SK-N-SH (cell line): ENCODE measurements at places on chromosomes 5 and 9. TPM values are rescaled to one million over a fixed set of nuclear protein-coding genes. Genes with fewer than 3 reads are reported as not detected.

Gene ARHGEF28
- polyA plus RNA-seq = 3.7 and 4.2 TPM in 2 replicates

Gene CLIC3
- polyA plus RNA-seq = 0.60 and 1.0 TPM in 2 replicates

Gene GZMA
- polyA plus RNA-seq = 0.07 TPM in 1 of 2 replicates, not detected in the other

DNA sequence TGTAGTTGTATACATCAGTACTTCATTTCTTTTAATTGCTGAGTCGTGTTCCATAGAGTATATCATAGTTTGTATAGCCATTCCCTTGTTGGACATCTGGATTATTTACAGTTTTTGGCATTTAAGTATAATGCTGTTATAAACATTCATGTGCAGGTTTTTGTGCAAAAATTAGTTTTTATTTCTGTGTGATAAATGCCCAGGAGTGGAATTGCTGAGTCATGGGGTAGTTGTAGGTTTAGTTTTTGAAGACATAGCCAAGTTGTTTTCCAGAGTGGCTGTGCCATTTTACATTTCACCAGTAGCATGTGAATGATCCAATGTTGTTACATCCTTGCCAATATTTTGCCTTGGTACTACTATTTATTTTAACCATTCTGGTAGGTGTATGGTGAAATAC is 12.5 kb downstream of the ZNF354B start:
- DNase-seq = no peak

DNA sequence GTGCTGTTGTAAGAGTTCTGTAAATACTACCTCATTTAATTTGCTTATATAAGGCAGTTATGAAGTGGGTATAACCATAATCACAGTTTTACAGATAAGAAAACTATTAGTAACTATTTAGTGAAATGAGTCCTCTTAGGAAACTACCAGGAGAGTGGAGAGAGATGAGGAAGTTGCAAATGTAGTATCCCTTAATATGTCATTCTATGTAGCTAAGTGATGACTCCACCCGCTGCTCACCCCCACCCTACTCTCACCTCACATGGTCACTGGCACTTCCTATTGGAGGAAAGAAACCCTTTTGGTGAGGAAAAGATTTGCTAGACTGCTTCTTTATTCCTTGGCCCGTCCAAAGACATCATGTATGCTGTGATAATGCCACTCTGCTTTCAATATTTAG is 241.8 kb upstream of the SLC24A2 start:
- no peak for DNase-seq
